Fibroblast of the aortic adventitia (primary cell): ENCODE measurements at places on chromosomes 7 and 10. TPM values are rescaled to one million over a fixed set of nuclear protein-coding genes. Genes with fewer than 3 reads are reported as not detected.
A peak's percentile ranks its signal among the peaks of the same experiment; 100 is the strongest.

GRCh38 chr10:69567920-69568319 is 5.3 kb downstream of the NEUROG3 start:
- DNase-seq, result peak; percentile 63

DNA sequence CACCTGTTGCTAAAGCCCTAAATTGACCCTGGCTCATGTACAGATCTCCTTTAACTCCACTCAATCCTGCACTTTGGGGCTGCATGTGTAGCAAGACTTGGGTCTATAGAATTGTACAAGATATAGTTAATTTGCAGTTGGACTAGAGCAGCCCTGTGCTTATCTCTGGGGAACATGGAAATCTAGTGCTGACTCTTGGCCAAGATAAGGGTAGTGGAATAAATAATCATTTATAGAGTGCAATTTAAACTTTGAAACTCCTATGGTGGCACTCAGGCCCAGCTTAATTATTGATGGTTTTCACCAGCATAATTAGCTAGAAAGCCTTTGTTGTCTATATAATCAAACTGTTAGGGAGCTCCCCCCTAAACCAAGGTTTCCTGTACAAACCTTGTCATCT is 39.2 kb upstream of the MBL2 start:
- no peak for DNase-seq

DNA sequence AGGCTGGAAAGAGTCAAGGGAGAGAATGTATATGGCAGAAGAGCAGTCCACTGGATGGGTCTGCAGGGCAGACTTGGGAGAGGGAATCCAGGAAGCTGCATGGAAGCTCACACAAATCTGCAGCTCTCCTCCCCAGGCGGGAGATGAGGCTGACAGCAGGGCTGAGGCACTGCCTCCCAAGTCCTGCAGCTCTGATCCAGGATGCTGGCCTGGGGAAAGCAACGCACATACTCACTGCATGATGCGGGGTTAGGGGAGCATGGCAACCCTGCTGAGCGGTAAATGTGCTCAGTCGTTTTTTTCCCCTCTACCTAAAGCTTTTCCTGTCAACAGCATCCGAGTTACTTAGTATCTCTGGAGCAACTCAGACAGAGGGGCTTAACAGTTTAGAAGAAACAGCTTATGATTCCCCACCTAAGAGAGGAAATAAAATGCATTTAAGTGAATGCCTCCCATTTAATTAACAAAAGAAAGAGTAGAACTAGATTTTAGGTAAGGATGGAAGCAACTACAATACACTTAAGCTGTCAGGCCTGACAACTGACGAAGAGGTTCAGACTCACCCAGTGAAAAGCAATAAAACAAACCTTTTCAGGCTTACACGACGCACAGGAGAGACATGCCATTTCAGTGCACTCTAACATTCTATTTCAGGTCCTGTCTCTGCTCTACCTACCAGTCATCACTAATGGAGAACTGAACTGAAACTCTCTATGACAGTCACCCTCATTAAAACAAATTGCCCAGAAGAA is 37.0 kb downstream of the CHCHD3 start:
- DNase-seq, result no peak

DNA sequence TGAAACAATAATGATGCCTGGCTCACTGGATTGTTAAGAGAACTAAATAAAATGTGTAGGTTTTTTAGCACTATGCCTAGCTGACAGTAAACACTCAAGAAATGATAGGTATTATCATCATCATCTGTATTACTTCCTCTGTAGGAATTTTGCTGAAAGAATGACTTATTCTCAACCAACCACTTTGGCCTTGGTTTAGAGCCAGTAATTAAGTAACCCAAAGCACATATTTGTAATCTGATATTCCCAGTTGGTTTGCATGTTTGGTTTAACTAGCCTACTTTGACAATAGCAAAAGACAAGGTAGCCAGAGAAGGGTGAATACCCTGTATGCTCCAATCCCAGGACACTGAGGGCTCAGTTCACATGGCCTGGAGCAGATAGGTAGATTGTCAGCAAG is 34.4 kb downstream of the BCAP29 start:
- DNase-seq, result peak; percentile 70

DNA sequence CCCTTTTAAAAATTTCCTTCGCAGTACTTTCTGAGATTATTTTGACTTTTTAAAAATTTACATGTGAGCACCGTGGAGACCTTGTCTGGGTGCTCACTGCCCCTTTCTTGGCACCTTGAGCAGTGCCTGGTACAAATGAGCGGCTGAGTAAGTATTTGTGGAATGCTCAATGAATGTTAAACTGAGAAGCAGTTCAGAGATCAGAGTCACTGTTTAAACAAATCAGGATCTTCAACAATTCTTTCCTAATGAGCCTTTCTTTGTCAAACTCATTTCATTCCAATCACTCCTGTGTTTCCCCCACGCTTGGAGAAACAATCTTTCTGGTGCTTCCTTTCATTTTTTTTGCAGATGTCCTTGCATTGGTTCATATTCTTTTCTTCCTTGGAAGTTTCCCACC is 611.3 kb upstream of the GALNT17 start:
- DNase-seq, result peak; percentile 9

DNA sequence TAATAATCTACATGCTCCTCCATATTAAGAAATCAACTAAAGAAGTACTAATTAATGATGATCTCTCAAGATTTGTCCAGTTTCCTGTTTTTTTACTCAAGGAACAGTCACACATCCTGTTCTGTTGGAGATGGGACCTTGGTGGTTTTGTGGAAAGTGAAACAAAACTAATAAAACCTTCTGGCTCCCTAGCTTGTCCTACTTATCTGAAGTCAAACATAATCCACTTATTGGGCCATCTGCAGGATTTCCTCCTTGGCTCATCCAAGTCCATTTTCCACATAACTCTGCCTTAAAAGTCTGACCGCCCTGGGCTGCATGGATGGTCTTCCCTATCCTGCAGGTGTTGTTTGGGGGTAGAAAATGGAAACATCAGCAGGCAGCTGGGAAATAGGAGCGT is 39.4 kb upstream of the TARP start:
- DNase-seq, result no peak

DNA sequence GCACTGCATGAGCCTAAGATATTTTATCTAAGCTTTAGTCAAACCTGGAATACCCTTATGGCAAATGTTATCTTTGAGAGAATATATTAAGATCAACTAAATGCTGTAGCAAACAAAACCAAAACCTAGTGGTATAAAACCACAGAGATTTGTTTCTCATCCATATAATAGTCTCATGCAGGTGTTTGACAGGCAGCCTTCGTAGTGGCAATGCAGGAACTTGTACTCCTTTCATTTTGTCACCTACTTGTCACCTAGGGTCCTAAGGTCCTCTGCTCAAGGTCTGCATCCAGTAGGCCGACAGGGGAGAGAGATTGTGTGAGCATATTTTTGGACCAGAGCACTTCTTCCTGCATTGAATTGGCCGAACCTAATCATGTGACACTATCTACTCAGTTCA is 352.6 kb downstream of the GPR37 start:
- no peak for DNase-seq

GRCh38 chr10:35089611-35090161 is 455 bp downstream of the CUL2 start:
- DNase-seq, result peak; percentile 44

PNLIPRP2 gene
- total RNA-seq, result not detected in 2 replicates

SLC26A3 gene
- total RNA-seq, result not detected in 2 replicates

ELFN1 gene
- 1.6 and 3.8 TPM in 2 replicates for total RNA-seq

CDHR3 gene
- 14.0 and 19.6 TPM in 2 replicates for total RNA-seq

NKX2-3 gene
- not detected in 2 replicates for total RNA-seq

ZNF511 gene
- 1.7 and 22.1 TPM in 2 replicates for total RNA-seq

ANKRD2 gene
- total RNA-seq, result 0.27 and 0.57 TPM in 2 replicates

CRHR2 gene
- not detected in 2 replicates for total RNA-seq

HEPACAM2 gene
- not detected in 2 replicates for total RNA-seq
